ENCODE measurements at places on chromosomes 1 and 21. TPM values are rescaled to one million over a fixed set of nuclear protein-coding genes. Genes with fewer than 3 reads are reported as not detected.

The CA6 gene
- not detected for total RNA-seq

The LENEP gene
- total RNA-seq: not detected

The S100A9 gene
- 225 TPM for total RNA-seq

The NHLH2 gene
- total RNA-seq: not detected

The PERM1 gene
- total RNA-seq: not detected

The ERVH48-1 gene
- total RNA-seq: not detected

The IL19 gene
- not detected for total RNA-seq

The CASZ1 gene
- 8.5 TPM for total RNA-seq

The XKR8 gene
- 5.0 TPM for total RNA-seq

The LRRC38 gene
- not detected for total RNA-seq

The FLG2 gene
- total RNA-seq: not detected

The SYNC gene
- 9.1 TPM for total RNA-seq

The BRINP2 gene
- total RNA-seq: 0.18 TPM

The KIRREL1 gene
- total RNA-seq: 67.8 TPM

The SLAMF8 gene
- 3.3 TPM for total RNA-seq

The CFHR4 gene
- not detected for total RNA-seq

The AHDC1 gene
- 61.9 TPM for total RNA-seq

The CHRM3 gene
- 1.4 TPM for total RNA-seq

The FAM163A gene
- total RNA-seq: not detected

The HAPLN2 gene
- total RNA-seq: 5.5 TPM

The SLAMF9 gene
- 0.80 TPM for total RNA-seq

The PCP4 gene
- 8.5 TPM for total RNA-seq

The IL12RB2 gene
- total RNA-seq: 2.3 TPM

The ITSN1 gene
- 88.8 TPM for total RNA-seq

The PPT1 gene
- 80.3 TPM for total RNA-seq

The AGO3 gene
- 55.1 TPM for total RNA-seq

The C1orf56 gene
- total RNA-seq: 5.6 TPM

The KLHDC9 gene
- 6.6 TPM for total RNA-seq

The SYT2 gene
- not detected for total RNA-seq

The MEX3A gene
- 1.2 TPM for total RNA-seq

The OR2T2 gene
- not detected for total RNA-seq

The PADI4 gene
- total RNA-seq: 3.8 TPM

The ZBTB8A gene
- total RNA-seq: 8.9 TPM

The SPRR3 gene
- total RNA-seq: 0.45 TPM

The PIGK gene
- 32.5 TPM for total RNA-seq

The KMO gene
- total RNA-seq: 1.6 TPM

The IFNLR1 gene
- 0.49 TPM for total RNA-seq

The FAM72D gene
- 0.40 TPM for total RNA-seq

The PKP1 gene
- 8.2 TPM for total RNA-seq

The RNU1-1 gene
- 13,769 TPM for total RNA-seq

The CD53 gene
- 40.0 TPM for total RNA-seq

All from sciatic nerve (tissue), 2 donors.